ENCODE measurements at places on chromosomes 6 and 20.

DNA sequence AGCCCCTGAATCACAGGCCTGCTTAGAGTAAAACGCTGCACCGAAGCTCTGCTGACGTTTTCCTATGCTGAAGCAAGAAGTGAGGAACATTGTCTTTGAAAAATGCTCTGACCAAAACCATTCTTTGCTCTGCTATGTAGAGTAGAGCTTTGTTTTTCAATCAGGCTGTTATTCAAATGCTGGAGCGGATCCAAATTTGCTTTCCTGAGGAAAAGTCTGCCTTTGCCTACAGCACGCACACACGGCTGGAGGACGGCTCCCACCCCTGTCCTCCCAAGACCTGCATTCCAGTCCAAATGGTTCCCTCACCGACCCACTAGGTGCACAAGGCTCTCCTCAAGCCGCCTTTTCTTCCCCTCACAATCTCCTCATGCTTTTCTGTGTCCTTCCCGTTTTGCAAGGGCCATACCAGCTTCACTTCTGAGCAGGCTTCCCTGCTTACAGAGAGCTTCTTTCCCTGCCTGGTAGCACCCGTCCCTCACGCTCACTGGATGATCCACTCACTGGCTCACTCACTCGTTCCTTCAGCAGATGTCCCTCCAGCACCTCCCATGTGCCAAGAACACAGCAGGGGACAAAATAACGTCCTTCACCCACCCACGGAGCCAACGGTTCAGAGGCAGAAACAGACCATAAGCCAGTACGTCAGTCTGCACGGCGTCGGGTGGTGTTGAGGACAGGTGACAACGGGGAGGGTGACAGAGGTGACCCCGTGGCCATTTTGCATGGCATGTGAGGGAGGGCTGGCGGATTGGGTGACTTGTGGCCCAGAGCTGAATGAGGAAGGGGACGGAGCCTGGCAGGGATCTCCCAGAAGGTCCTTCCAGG, 137.9 kb upstream of the NEDD9 start:
- no peak for DNase-seq

DNA sequence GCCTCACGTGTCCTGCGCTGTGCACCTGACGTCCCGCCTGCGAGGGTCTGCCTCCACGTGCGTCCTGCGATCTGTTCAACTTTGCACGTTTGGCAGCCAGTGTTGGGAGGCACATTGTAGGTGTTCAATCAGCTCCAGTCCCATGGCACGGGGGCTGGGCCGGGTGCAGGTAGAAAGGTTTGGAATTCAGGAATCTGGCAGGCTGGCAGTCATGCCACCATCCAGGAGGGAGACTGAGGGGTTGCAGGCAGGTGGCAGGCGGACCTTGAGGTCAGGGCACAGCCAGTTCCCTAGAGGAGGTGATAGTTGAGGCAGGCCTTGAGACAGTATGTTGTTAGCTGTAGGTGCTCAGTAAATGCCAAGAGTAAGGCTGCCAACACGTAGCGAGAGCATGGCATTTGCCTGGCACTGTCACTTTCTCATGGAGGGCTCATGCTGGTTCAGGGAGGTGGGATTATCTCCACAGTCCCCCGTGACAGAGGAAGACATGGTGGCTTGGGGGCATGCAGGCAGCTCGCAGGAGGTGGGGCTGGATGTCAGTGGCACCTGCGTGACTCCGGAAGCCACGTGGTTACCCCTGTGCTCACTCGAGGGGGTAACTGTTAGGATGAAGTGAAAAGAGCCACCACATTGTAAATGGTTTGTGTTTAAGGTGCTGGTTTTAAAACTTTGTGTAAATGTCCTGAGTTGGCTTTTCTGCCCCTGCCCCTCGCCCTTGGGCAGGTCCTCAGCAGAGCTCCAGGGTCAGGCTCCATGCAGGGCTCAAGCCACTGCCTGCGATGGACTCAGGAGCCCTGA, 111.8 kb upstream of the FRMD1 start:
- no peak for DNase-seq

DNA sequence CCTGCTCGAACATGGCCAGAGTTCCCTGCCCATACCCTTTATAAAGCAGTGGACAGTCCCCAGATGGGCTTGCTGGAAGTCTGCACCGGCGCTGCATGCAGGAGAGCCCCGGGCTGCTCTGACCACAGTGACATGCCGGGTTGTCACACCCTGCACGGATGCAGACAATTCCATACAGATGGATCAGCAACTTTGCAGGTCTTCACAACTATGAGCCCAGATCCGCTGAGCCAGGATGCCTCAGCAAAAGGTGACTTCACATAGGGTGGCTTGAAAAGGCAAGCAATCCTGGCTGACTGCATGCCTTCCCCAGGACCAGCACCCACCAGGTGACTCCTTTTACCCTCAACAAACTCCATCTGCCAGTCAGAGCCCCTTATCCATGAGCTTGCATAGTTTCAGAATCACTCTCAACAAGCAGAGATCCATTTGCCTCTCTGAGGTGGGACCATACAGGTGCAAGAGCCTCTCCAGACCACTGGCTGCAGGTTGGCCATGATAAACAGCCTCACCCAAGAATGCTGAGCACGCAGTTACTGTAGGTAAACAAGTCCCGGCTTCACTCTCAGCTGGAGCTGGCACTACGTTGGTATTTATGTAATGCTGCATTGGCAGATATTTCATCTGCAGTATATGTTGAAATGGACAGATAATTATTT, 183.0 kb upstream of the QKI start:
- DNase-seq, result peak; percentile 49

DNA sequence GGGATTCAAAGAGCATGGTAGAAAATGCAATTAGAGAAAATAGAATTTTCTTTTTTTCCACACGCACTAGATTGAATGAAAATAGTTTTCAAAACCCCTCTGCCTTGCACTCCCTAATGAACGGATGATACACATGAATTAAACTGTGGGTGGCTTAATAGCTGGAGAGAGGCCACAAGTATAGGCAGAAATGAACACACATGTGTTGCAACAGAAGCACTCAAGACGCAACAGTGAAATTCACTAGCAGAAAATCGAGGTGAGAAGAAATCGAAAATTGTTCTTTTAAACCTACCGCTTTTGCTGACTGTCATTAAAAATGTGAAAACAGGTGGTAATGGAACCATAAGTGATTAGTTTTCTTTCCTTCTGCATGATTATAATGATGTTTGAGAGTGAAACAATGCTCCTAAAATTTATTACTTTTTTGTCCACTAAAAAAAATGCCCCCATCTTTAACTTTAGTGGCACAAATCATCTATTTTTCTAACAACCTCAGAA, 80.1 kb upstream of the SHLD1 start:
- DNase-seq, result no peak

DNA sequence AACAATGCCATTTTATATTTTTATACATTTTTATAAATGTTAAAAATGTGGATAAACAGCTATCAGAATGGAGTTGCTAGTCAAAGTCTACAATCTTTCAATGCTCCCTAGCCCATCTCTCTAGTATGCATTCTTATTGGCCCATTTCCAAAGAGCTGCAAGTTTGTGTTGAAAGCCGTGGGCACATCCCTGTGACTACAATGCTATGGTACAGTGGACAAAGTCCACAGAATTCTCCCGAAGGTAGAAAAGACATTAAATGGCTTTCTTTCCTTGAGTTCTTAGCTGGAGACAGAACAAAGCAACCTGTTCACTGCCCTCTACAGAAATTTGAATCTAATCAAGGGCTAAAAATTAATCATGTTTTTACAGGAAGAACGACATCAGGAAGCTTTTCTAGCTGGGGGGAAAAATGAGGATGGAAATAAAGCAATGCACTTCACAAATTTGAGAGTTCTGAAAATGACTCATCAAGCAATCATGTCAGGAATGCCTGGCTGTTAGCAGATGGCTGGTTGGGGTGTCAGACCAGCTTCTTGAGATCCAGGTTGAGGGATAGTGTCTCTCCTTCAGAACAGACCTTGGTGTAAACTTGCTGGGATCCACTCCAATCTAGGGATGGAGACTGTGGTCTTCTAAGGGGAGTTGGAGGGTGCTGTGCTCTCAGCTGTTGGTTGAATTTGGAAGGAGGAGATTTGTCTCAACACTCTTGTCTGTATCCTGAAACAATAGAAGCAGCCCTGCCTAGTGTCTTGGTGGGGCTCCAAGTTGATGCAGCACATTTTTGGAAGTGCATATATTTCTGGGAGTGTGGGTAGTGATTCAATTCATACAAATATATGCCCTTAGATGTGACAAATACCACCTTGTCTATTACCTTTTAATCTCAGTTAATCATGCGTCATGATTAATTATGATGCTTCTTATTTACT, 143.4 kb upstream of the PHACTR1 start:
- no peak for DNase-seq

DNA sequence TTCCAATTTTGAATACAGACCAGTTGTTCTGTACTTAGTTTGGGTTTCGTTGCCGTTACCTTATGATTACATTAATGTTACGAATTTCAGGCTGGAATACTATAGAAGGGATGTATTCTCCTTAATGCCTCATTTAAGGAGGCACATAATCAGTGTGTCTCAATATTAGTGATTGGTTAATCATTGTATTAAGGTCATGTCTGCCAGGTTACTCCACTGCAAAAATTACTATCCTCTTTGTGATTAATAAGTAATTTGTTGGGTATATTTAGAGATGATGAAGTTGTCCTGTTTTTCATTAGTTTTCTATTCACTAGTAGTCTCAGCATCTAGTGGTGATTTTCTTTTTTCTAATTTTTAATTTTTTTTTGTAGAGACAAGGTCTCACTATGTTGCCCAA, 66.3 kb downstream of the CBFA2T2 start:
- DNase-seq, result no peak

DNA sequence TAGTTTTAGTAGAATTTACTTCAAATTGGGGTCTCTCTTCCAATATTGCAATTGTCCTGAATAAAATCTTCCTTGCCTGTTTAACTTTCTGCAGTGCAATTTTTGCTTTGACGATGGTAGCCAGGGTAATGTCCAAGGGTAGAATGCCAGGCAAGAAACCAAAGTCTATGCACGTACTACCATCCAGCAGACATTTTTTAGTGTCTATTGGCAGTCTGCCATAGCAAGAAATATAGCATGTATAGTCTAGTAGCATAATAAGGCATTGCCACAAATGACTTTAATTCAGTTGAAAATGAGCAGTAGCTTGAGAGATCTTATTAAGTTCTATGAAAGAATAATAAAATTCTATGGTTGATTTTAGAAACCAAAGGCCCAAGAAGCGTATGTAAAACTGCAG, 62.3 kb upstream of the KCNQ5 start:
- no peak for DNase-seq

GRCh38 chr6:85479208-85479607, 29.3 kb downstream of the NT5E start:
- DNase-seq, result no peak
